ENCODE measurements at places on chromosomes 6 and 20.

- no peak for DNase-seq
Measured at GRCh38 chr20:40945754-40946450, 82.7 kb upstream of the TOP1 start.

DNA sequence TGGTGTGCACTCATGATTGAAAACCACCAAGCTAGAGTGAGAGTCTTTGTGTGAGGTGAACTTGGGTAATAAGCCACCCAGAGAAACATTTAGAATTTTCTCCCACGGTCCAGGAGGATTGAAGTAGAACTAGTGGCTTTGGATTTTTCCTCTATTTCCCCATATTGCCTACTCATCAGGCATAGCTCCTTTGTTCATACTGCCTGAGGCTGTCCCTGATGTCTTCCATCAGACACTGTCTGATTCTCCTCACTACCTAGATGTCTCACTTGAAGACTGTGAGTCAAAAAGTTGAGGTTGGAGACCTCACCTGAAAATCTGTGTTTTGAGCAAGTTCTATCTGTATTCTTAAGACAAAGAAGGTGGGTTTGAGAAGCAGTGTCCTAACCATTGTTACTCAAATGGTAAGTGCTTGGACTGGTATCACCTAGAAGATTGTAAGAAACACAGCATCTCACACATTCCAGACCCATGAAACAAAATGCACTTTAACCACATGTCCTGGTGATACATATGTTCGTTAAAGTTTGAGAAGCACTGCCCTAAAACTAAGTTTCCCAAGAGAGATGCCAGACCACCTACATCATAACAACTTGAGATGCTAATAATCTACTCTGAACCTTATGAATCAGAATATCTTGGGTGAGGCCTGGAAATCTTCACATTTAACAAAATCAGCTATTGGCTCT lies 523.4 kb upstream of the BTBD3 start:
- DNase-seq: peak; percentile 94

GRCh38 chr6:156197513-156197912 lies 579.7 kb upstream of the ARID1B start:
- DNase-seq: no peak

DNA sequence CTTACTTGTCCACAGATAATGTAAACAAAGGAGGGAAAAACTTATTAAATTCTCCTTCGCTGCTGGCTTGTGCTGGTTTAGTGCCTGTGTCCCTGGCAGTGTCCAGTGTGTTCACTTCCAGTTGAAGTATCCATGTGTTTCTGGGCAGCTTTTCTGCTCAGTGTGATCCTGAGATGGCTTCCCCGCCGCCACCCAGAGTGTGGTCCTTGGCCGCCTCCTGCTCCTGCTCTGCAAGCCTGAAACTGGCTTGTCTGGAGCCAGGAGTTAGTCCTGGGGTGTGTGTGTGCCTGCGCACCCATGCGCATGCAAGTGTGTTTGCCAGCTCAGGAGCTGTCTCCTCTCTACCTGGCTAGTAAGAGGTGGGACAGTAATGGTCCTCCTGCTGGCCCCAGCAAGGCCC lies 7.2 kb downstream of the BTBD3 start:
- DNase-seq: no peak

DNA sequence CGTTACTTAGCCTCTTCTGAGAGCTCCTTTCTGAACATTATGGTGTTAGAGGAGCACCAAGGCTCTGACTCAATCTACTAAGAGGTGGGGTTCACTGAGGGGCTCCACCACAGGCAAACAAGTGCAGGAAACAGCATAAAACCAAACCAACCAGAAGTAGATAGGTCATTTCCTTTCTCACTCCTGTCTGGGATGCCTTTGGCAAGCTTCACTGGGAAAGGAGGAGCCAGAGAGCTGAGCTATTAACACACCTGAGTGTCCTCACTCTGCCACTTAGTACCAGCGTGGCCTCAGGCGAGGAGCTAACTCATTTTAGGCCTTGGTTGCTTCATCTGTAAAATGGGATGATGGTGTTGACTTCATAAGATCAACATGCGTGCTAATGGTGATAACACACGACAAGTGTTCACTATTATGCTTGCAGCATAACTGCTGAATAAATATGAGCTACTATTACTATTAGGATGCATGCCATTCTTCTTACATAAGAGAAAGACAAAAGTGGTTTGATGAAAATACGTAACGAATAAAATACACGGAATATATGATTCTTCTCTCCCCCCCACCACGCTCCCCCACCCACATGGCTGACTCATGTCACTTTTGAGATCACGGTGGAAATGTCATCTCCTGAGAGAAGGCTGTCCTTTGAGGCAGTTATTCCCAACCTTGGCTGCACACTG lies 185.4 kb downstream of the BCAS1 start:
- no peak for DNase-seq

DNA sequence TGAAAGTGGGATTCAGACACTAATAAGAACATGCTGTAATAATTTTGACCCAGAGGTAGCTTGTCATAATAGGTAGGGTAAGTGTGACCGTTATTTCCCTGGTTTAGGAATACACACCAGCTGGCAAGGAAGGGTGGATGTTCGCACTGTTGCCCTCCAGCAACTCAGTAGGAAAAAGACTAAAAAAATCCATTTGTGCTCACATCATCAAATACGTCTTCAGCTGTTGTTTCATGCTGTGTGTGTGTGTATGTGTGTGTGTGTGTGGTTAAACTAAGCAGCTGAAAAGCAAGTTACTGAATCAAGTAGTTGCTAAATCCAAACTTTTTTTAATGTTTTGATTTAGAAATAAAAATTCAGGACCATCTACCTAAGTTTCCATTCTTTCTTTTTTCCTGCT lies 218.7 kb downstream of the TRDN start:
- DNase-seq: no peak

DNA sequence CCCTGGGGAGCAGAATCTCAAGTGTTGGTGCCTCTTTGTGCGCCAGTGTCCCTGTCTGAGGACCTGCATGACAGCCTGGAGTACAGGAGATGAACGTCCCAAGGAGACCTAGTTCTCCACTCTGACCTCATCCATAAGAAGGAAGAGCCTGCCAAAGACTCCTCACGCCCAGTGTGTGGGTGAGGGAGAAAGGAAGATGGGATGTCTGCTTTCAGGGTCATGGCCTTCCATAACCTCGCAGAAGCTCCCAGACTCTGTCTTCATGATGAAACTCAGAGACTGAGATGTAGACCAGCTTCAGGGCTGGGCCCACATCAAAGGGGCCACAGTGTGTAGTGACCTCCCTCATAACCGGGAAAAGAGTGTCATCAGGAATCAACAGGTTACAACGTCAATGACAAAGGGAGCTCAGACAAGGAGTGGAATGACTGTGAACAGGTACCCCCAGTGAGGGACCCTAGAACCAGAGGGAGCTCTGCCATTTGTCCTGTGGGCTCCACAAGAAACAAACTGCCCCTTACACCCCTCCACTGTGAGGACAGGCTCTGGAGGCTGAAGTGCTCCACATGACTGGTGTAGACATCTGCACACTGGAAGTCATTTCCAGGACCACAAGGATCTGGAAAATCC lies 8.1 kb downstream of the HLA-DQB1 start:
- no peak for DNase-seq
